T-helper 9 cell (primary cell): ENCODE measurements at places on chromosomes 6 and 20.

- DNase-seq: no peak
Observed at GRCh38 chr20:42576167-42576566, 613.5 kb downstream of the PTPRT start.

- no peak for DNase-seq
Observed at GRCh38 chr6:72389698-72390097, 232.2 kb upstream of the KCNQ5 start.

DNA sequence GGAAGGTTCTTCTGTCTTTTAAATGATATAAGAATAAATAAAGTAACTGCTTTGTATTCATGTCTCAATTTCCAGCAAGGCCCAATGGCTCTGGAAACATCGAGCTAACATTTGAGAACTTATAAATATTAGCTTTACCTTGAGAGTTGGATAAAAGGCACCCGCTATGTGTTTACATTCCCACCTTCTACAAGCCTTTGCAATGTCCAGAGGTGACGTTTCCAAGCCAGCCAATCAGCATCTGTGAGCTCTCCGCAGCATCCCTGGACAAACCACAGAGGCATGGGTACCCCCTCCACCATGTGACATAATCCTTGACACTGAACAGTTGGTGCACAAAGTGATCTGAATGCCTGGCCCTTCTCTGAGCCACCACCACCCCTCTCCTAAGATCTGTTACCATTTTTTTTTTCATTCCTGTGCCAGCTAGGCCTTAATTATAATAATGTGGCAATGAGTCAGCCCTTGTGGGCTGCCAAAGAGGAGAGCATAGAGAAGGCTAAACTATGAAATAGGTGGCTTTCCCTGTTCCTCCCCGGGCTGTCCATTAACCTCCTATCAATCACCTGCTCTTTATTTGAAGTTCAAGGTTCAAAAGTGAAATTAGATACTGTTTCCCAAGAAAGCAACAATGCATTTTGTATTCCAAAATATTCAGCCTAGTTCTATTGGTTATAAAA, 4.1 kb downstream of the CBLN4 start:
- DNase-seq: no peak

GRCh38 chr6:15523679-15524630, 138.9 kb downstream of the DTNBP1 start:
- no peak for DNase-seq

DNA sequence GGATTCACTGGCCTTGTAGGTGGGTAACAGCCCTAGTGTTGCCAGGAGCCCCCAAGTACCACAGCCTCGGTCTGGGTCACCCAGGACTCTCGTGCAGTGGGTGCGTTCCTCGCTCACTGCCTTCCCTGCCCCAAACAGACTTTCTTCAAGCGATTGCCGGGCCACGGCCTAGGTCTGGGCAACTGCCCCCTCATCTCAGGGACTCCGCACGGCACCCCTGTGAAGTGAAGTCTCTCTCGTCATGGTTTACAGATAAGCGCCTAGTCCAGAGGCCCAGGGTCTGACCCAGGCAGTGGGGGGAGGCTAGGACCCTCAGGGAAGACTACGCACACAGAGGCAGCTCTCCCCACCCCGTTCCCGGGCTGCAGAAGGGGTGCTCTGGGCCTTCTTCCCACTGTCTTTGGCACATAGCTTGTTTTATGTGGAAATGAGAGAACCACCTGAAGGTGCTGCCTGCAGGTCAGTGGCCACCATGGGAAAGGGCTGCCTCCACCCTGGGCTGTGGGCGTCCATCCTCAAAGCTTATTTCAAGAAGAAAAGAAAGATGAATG, 220.8 kb downstream of the ERMARD start:
- DNase-seq: no peak

GRCh38 chr20:61932711-61933480, 132.8 kb downstream of the TAF4 start:
- DNase-seq: no peak

DNA sequence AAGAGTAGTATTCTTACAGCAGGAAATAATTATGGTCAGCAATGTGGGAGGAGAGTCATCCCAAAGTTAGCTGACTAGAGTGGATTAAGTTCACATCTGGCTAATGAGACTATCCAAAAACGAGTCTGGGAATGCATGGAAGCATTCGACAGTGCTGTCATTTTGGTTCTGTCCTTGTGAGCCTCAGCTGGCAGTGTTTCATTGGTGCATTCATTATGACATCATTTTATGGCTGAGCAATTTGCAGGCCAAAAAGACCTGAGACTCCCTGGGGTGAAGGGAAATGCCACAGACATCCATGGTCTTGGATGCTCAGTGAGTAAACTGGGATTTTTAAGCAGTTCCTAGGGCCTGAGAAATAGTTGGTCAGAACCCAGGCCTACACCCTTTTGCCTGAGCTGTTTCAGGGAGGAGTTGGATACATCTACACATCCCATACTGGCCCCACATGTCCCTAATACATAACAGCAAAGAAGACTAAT, 196.4 kb upstream of the CCN2 start:
- no peak for DNase-seq

GRCh38 chr6:37205175-37205996, 35.4 kb downstream of the PIM1 start:
- no peak for DNase-seq

DNA sequence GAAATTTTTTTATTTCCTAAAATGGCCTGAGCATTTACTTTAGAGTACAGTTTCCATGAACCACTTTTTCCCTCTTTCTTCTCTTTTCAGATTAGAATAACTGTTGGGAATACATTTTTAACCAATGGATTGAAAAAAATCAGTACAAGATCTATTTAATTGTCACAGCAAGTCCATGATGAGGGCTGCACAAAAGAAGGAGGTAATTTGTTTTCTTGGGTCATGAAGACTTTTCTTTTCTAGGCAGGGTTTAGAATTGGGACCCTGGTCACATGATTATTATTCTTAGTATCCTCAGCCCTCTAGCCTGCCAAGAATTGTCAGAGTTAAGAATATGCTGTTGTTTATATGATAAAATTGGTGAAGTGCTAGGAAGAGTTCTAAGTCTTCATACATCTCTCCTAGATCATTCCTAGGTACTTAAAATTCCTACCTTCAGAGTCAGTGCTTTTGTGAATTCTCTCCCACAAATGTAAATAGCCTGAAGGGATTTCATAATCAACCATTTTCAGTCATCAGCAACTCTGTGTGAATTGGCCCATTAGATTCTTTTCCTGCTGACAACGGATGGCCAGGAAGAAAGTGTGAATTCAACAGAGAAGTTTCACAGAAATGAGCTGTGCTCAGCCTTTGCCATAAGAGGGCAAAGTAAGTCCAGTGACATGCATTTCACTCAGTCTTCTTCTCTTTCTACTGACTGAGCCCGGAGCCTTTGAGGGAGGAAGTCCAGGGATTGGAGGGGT, 32.4 kb upstream of the TPBG start:
- no peak for DNase-seq

DNA sequence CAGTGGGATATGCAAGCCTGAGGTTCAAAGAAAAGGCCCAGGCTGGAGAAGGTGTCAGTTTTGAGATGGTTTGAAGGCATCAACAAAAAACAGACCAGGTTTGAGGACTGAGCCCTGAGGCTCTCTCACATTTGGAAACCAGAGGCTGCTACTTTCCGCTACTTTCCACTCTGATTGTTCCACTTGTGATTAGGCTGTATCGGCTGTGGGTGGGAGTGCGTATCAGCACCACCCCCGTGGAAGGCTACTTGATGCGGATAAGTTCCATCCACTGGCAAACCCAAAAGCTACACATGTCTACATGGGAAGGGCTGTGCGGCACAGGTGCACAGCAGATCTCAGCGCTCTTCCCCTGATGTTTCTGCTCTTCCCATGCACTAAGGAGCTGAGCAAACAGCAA, 198.7 kb downstream of the GMPR start:
- no peak for DNase-seq

GRCh38 chr6:146598772-146599405, at the start of gene ADGB:
TSS of gene ADGB (plus strand) at chr6:146598972. CDS start at chr6:146599041, 69 bp downstream.
- DNase-seq: no peak

GRCh38 chr6:80886475-80886874, 780.0 kb downstream of the BCKDHB start:
- DNase-seq: no peak
